DMS 273 treated with DMSO at 0.1 percent for 48 hours (cell line): ENCODE measurements at places on chromosomes 2 and 18.

DNA sequence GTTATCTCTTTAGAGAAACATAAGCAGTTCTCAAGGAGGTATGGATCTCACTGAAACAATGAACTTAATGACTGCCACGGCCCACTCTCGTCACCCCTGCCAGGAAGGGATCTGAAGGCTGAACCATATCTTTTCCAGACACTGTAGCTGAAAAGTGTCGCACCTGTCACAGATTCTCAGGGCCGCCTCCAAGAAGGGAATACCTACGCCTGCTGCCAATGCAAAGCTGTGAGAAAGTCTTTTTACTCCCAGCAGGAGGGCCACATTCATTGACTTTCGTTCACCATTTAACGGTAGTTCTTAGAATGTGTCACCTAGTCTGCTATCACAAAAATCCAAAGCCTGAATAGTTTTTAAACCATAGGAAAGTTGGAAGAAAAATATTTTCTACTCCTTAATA, 66.7 kb upstream of the SH3BP4 start:
- DNase-seq, result no peak

GRCh38 chr2:133498662-133499585, 69.3 kb downstream of the NCKAP5 start:
- DNase-seq, result no peak

GRCh38 chr2:231590614-231591013, 2.0 kb upstream of the TEX44 start:
- DNase-seq, result no peak

DNA sequence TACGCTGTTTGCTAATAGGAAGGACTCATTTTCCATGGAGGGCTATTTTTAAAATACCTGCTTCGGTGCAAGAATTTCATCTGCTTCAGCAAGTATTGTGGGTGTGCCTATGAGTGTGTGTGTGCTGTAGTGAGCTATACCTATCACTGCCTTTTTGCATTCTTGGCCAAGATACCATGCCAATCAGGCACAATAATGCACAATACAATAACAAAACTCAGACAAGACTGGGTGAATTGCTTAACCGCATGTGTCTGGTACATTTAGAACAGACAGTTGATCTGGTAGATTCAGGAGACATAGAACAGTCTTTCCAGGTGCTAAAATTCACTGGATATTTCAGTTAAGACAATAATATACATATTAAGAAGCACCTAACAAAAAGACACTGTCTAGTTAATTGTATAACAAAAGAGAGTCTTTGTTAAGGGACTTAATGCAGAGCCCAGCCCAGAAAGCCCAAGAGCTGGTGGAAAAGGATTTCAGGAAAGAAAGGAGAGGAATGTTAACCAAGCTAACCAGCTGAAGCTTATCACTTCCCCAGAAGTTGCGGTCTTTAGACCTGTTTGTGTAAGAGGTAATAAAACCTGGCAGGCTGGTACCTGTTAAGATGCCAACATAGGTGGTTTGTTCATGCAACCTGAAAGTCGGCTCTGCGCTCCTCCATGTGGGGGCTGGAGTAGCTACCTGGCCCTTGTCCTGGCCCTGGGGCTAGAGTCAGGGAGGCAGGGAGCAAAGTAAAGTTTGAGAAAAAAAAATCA, 153.3 kb upstream of the RBMS1 start:
- DNase-seq, result no peak

DNA sequence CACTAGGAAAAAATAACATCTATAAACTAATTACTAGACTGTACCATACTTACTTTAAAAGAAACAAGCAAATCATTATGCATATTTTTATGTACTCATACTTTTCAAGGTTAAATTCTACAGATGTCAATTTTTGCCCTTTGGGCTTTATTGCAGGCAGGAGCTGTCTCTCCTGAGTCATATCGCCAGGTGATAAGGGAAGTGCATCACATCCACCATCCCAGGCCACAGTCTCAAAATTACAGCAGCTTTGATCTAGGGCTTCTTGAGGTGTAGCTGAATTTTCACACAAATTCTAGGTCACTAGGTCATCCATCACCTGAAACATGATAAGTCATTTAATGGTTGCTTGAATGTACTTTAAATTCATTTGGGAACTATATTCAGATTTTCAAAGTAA, 38.4 kb upstream of the FRZB start:
- no peak for DNase-seq

DNA sequence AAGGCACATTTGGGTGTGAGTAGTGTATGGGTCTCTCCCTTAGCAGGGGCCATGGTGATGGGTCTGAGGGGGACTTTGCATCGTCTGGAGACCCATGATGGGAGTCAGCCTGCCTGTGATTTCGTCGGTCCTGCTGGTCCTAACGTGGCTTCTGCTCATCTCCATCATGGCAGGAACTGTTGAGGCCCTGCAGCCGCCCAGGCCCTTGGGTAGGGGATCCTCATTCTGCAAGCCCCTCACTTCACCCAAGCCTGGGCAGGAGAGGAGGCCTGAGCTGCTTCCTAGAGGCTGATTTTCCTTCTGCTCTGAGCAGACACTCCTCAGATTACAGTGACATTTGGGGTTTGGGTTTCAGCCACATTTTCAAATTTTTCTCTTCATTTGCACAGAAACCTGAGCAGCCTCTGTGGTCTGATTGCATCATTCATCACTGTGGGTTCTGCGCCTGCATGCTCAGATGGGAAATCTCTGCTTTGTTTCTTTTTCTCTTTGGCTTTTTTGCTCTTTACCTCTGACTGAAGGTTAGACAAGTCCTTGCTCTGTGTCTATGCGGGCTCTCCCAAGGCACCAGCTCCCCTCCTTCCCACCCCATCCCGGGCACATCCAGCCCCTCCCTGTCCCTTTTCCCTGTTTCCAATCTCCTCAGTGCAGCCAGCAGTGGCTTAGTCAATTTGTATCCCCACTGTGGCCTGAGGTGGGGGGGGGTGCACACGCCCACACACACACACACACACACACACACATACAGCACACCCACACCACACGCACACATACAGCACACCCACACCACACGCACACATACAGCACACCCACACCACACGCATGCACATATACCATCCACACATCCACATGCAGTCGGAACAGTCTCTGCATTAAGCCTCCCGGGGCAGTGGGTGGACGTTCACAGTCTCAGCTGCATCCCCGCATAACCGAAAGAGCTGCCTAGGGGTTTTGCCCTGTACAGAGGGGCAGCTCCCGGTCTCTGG, 305.4 kb upstream of the HS6ST1 start:
- DNase-seq, result peak; percentile 22

GRCh38 chr2:137964066-137964858, at the start of gene HNMT:
TSS of gene HNMT (plus strand) at chr2:137964473. CDS start at chr2:137964492, 19 bp downstream.
- peak; percentile 39 for DNase-seq

GRCh38 chr2:237864444-237864931, 5.1 kb downstream of the RAMP1 start:
- DNase-seq, result no peak

DNA sequence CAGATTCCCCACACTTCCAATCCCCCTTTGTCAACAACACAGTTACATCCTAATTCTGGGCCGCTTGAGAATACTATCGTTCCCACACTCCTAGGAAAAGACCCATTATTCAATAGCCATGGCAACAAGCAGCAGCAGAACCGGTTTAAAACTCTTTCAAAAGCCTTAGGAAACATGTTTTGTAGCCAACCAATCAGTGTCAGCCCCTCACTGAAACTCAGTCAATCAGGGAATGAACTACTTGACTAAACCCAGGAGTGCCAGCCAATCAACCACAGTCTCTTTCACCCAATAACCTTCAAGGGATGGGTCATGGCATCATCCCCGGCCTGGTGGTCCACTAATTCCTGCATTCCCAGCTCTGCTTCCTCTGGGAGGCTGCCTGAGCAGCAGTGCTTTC, 204.8 kb upstream of the HS6ST1 start:
- DNase-seq, result no peak

GRCh38 chr2:89775885-89776284, 1084.4 kb downstream of the RPIA start:
- no peak for DNase-seq

- no peak for DNase-seq
Observed at GRCh38 chr2:164558450-164558849, 62.8 kb downstream of the GRB14 start.

- no peak for DNase-seq
Observed at GRCh38 chr2:150643114-150643725, 155.8 kb upstream of the RND3 start.

DNA sequence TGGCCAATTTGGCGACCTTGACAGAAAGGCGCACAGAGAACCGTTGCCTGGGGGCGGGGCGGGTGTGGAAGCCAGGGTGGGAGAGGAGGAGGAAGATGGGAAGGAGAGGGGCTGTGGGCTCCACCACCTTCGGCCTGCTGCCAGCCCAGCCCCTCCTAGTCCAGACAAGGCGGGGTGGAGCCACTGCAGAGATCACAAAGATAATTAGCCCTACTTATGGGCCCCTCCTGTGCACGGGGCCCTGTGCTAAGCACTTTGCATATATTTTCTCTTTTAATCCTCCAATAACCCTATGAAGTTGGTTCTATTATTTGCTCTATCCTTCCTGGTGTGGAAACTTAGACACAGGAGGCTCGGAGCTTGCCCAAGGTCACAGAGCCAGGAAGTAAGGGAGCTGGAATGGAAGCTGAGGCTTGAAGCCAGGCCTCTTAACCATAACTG, 13.7 kb upstream of the ECEL1 start:
- DNase-seq, result no peak

GRCh38 chr2:173938700-173939384, 26.3 kb downstream of the SP3 start:
- no peak for DNase-seq

DNA sequence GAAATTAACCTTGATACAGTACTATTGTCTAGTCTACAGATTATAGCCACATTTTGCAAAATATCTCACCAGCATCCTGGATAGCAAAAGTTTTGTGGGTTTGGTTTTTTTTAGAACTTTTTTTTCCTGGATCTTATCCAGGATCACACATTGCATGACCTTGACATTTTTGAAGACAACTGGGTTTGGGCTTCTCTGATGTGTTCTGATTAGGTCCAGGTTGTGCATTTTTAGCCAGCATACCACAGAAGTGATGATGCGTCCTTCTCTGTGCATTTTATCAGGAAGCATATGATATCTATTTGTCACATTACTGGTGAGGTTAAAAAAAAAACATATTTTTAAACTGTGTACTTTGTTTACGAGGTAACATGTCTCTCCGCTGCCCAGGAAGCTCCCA, 221.0 kb upstream of the OSR1 start:
- DNase-seq, result no peak

DNA sequence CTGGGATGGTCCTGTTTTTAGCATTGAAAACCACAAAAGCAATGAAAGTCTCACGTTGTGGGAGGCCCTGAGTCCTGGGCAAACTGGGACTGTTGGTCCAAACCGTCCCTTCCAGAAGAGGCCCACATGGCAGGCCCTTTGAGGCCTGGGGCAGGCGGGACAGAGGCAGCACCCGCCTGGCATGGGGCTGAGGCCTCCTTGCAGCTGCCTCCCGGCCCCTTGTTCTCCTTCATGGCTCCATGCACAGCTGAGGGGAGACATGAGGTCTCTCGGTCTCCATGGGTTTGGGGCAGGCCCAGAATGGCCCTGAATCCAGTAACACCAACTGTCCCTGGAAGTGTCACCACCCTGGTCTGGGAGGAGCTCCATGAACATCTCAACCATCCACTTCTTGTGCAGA, 61.9 kb downstream of the RRM2 start:
- no peak for DNase-seq

DNA sequence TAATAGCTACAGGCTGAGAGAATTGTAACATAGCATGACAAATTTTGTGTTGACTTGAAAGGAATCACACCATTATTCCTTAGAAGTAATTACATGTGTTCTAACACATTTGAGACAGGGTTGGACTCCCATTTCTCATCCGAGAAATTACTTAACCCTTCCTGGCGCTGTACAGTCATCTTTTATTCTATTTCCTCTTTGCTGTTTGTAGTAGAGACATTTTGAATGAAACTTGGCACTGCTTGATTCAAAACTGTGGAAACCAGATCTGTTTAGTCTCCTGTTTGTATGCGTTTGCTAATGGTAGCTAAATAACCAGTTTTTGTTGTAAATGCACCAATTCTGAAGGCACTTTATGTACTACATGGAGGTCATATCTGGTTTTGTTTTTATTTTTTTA, 231.9 kb downstream of the ALPK2 start:
- no peak for DNase-seq

- no peak for DNase-seq
Observed at GRCh38 chr2:168097431-168097830, 150.0 kb downstream of the STK39 start.

- peak; percentile 56 for DNase-seq
Observed at GRCh38 chr2:134148843-134149472, 104.9 kb upstream of the MGAT5 start.

DNA sequence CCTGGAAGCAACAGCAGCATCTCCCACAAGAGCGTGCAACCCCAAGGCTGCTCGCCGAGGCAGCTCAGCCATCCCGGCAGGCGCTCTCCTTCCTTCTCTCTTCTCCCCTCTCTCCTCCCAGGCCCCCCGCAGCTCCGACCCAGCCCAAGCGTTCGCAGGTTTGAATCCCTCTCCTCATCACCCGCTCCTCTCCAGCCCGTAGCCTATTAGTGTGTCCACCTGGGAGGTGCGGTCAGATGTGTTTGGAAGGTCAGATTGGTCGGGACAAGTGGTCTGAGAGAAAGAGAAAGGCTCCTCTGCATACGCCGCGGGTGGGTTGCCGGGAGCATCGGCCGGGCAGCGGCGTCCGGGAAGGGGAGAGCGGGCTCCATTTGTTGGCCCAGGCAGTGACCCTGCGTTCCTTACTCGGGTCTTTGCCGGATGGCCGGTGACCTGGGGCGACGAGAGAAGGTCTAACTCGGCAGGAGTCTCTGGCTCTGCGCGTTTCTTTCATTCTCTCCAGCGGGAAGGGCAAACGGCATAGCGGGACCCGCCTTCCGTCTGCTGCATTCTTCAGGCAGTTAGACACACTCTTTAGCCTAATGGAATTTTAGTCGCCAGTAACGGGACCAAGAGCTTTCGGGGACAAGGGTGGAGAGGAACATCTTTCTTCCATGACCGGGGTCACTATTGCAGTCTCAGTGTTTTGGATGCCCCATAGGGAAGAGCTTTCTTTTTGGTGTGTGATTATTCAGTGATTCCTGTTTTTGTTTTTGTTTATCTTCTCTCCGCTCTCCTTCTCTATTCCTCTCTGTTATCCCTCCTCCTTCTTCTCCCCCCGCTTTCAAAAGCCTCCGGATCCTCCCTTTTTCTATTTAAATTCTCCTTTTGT, 1.1 kb upstream of the TMEFF2 start:
- DNase-seq, result no peak
